Glutamatergic neuron (in vitro differentiated cells): ENCODE measurements at places on chromosomes 6 and 20. TPM values are rescaled to one million over a fixed set of nuclear protein-coding genes. Genes with fewer than 3 reads are reported as not detected.

GRCh38 chr20:20731945-20732296 lies 19.5 kb upstream of the RALGAPA2 start:
- no peak overlapping the region for H3K27ac ChIP-seq
- H3K4me1 ChIP-seq, result no peaks in the 10 kb centered on the region
- H3K27me3 ChIP-seq, result no peaks in the 10 kb centered on the region
- H3K4me3 ChIP-seq, result no peak overlapping the region

DNA sequence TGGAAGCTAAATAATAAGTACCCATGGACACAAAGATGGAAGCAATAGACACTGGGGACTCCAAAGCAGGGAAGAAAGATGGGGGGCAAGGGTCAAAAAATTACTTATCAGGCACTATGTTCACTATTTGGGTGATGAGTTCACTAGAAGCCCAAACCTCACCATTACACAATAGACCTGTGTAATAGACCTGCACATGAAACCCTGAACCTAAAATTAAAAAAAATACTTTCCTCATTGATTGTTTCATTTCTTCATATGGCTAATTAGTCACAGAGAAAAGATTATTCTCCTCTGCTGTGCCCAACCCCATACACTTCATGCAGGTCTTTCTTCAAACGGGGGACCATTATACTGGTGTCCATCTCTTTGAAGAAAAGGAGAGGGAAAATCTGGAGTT lies 213.0 kb upstream of the DTNBP1 start:
- peaks cover 19% of the 10 kb centered on the region for H3K4me1 ChIP-seq
- H3K27me3 ChIP-seq, result peaks cover 8% of the 10 kb centered on the region
- DNase-seq, result no peak
- H3K36me3 ChIP-seq, result no peaks in the 10 kb centered on the region
- no peak overlapping the region for H3K27ac ChIP-seq
- no peak overlapping the region for H3K4me3 ChIP-seq

DNA sequence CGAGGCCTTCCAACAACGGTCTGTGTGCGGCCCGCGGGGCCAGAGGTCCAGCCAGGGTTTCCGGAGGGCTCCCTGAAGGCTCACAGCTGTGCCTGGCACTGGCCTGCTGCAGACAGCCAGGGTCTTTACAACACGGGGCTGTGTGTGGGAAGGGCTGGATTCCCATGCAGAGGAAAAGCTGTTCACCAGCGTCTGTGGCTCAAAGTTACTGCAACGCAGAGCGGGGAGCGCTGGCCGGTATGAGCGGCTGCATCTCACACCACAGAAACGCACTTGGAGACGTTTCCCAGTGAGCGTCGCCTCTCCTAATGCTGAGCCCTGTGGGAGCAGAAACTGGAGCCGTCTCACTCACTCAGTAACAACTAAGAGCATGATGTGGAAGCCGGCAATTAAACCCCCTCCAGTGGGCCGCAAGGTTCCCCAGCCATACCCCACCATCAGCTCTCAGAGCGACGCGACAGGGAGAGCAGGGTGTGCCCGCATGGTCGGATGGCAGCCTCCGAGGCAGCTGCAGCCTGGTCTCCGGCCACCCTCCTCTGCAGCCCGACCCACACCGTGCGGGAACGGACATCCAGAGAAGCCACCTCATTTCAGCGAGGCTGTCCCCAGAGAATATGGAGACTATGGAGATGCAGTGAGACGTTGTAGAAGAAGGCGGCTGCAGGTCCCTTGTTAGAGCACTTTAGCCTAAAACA lies 42.6 kb downstream of the DLL1 start:
- H3K27ac ChIP-seq, result no peak overlapping the region
- H3K27me3 ChIP-seq, result peaks cover 22% of the 10 kb centered on the region
- peaks cover 43% of the 10 kb centered on the region for H3K4me1 ChIP-seq
- DNase-seq, result no peak
- no peaks in the 10 kb centered on the region for H3K36me3 ChIP-seq
- H3K4me3 ChIP-seq, result peak overlapping the region; percentile 46

DNA sequence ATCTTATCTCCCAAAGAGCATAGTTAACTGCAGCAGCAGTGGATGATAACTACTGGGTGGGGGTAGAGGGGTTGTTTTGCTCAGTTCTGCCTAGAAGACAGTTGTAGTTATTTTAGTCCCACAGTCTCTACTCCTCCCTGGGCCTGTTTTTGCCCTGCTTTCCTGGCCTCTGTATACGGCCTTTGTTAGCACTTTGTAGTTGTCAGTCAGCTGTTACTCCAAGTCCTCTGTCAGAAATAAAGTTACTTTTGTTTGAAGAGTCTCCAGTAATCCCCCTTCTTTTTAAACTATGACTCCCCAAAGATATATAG lies 113.9 kb downstream of the SLC16A10 start:
- H3K4me3 ChIP-seq, result no peak overlapping the region
- H3K36me3 ChIP-seq, result no peaks in the 10 kb centered on the region
- no peaks in the 10 kb centered on the region for H3K27me3 ChIP-seq
- no peaks in the 10 kb centered on the region for H3K4me1 ChIP-seq
- H3K27ac ChIP-seq, result no peak overlapping the region

DNA sequence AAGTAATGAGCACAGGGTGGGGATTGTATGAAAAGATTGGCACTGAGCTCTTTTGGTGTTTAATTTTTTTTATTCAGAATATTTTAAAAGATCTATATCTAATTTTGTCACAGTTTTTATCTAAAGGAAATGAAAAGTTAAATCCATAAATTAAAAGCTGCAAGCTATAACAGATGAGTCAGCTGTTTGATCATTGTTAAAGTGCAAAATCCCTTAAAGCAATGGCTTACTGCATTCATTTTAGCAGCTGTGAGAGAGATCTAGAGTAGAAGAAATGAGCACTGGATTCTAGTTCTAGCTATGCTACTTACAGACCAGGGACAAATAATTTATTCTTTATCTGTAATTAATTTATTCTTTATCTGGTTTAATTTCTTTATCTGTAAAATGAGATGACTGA lies 245.9 kb downstream of the CD109 start:
- DNase-seq, result no peak
- H3K4me1 ChIP-seq, result no peaks in the 10 kb centered on the region
- H3K27me3 ChIP-seq, result no peaks in the 10 kb centered on the region
- no peaks in the 10 kb centered on the region for H3K36me3 ChIP-seq
- H3K4me3 ChIP-seq, result no peak overlapping the region

DNA sequence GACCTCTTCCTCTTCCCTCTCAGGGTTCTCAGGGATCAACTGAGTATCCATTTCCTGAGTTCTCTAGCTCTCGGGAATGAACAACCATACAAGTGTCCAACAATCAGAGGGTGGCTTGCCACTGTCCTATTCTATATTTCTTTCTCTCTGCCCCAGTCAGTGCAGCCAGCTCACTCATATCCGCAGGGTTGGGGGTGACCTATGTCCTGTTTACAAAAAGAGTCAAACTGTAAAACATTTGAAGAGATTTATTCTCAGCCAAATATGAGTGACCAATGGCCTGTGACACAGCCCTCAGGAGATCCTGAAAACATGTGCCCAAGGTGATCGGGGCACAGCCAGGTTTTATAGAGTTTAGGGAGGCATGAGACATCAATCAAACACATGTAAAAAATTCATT lies 10.8 kb upstream of the BTN3A2 start:
- H3K4me3 ChIP-seq, result no peak overlapping the region
- H3K27me3 ChIP-seq, result no peaks in the 10 kb centered on the region
- H3K27ac ChIP-seq, result no peak overlapping the region

DNA sequence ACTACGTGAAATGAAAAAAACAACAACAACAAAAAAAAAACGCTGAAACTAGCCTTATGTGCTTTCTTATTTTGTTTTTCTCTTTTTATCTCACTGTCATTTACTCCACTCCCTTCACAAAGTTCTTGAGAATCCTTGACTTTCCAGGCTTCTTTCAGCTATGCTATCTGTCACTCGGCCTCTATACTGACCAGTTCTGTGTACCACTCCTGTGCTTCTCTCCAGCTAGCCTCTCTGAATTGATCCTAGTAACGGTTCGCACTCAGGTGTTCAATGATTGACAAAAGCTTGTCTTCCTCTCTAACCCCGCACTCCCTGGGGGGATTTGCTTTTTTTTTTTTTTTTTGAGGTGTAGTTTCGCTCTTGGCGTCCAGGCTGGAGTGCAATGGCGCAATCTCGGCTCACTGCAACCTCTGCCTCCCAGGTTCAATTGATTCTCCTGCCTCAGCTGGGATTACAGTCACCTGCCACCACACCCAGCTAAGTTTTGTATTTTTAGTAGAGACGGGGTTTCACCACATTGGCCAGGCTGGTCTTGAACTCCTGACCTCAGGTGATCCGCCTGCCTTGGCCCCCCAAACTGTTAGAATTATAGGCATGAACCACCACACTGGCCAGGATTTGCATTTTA lies 31.8 kb downstream of the MLIP start:
- no peaks in the 10 kb centered on the region for H3K4me1 ChIP-seq
- H3K4me3 ChIP-seq, result no peak overlapping the region
- no peaks in the 10 kb centered on the region for H3K27me3 ChIP-seq
- H3K27ac ChIP-seq, result no peak overlapping the region

GRCh38 chr20:41139227-41140093 lies 2.1 kb downstream of the PLCG1 start:
- peak overlapping the region; percentile 99 for H3K4me3 ChIP-seq
- no peak for DNase-seq
- H3K27ac ChIP-seq, result peak overlapping the region; percentile 96
- H3K27me3 ChIP-seq, result peaks cover 22% of the 10 kb centered on the region

DNA sequence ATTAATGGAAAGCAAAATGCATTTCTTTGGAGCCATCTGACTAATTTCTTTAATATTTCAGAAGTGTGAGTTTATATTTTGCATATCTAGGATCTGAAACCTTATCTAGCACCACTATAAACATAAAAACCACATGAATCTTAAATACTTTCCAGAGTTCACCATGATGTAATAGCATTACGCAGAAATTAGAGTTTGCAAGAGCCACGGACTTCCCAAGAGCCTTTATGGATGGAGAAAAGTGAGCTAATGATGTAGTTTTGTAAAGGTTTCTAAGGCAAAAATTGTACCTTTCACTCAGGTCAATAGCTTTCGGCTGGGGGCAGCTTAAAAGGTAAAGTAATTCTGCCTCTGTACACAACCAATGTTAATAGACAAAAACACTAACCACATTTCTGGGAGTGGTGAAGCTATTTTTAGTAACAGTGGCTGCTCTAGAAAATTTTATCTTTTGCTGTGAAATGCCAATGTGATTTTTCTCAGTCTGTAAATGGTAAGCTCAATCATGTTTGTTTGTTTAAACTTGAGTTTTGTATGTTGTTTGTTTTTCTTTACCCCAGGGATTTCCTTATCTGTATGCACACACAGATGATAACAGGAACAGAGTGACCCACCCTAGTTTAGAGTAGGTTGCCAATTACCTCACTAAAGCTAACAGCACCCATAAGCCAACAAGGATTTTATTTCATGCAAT lies 80.5 kb downstream of the FILIP1 start:
- no peaks in the 10 kb centered on the region for H3K4me1 ChIP-seq
- no peak overlapping the region for H3K27ac ChIP-seq
- H3K27me3 ChIP-seq, result no peaks in the 10 kb centered on the region
- DNase-seq, result no peak

- no peak overlapping the region for H3K4me3 ChIP-seq
- peaks cover 26% of the 10 kb centered on the region for H3K4me1 ChIP-seq
- H3K27ac ChIP-seq, result no peak overlapping the region
- peaks cover 4% of the 10 kb centered on the region for H3K36me3 ChIP-seq
- no peaks in the 10 kb centered on the region for H3K27me3 ChIP-seq
Measured at GRCh38 chr20:2130683-2131082, 29.1 kb downstream of the STK35 start.

DNA sequence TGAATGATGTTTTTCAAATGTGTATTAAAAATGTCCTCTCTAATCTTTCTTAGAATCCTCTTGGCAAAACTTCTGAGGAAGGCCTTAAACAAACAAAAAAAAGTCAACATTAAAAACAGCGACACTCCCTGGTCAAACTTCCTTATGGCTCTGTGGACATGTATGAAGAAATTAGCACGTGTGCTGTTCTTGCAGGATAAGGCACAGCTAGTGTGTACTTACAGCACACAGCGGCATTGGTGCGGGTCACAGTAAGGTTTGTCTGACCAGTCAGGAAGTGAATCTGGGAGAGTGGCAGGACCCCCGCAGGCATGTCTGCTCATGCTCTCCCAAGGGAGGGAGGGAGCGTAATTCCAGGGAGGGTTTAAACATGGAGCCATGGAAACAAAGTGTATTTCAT lies 38.8 kb downstream of the SLC22A1 start:
- H3K4me1 ChIP-seq, result peaks cover 10% of the 10 kb centered on the region
- peaks cover 2% of the 10 kb centered on the region for H3K27me3 ChIP-seq
- no peak for DNase-seq
- H3K27ac ChIP-seq, result no peak overlapping the region
- H3K36me3 ChIP-seq, result no peaks in the 10 kb centered on the region
- H3K4me3 ChIP-seq, result no peak overlapping the region

GRCh38 chr6:132084811-132085509 lies 133.8 kb upstream of the CCN2 start:
- peaks cover 3% of the 10 kb centered on the region for H3K4me1 ChIP-seq
- no peaks in the 10 kb centered on the region for H3K27me3 ChIP-seq
- no peak for DNase-seq
- H3K4me3 ChIP-seq, result no peak overlapping the region

GRCh38 chr6:22328474-22328873 lies 31.6 kb upstream of the PRL start:
- no peaks in the 10 kb centered on the region for H3K27me3 ChIP-seq
- H3K36me3 ChIP-seq, result no peaks in the 10 kb centered on the region
- H3K27ac ChIP-seq, result no peak overlapping the region
- H3K4me1 ChIP-seq, result peaks cover 12% of the 10 kb centered on the region

DNA sequence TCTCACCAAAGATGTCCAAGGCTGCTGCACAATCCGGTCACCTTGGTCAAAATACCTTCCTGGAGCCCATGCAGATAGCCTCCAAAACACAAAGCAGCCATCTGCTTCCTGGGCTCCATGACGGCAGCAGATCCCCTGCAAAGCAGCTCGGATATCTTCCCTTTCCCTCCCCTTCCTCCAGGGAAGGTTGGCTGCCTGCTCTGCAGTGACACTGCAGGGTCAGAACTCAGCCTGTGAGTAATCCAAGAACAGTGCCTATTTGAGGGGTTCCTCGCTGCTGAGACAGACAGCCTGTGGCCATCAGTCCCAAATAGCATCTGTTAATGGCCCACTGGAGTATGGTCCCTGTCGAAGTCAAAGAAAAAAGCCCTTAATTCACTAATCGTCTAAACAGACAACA lies 270.8 kb downstream of the PREX1 start:
- H3K4me3 ChIP-seq, result no peak overlapping the region
- peak overlapping the region; percentile 76 for H3K27ac ChIP-seq
- peaks cover 29% of the 10 kb centered on the region for H3K4me1 ChIP-seq

DNA sequence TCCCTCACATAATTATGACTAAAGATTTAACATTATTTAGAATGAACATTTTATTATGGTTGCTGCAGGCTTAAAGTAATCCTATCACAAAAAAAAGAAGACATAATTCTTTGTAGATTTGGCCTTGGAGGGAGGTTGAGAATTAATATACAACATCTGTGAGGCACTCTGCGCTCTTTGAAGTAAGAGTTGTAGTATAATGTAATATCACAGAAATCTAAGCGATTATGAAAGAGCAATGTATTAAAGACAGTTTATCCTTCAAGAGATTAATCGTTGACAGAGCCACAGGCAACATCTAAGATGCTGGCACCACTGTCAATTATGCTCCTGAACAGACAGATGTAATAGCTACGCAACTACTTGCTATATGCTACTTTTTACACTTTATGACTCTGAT lies 946.8 kb downstream of the GRIK2 start:
- H3K4me1 ChIP-seq, result no peaks in the 10 kb centered on the region
- no peaks in the 10 kb centered on the region for H3K27me3 ChIP-seq
- no peaks in the 10 kb centered on the region for H3K36me3 ChIP-seq
- no peak for DNase-seq
- H3K4me3 ChIP-seq, result no peak overlapping the region

The HUS1B gene
- 1.1 TPM for total RNA-seq

The DAAM2 gene
- 0.59 TPM for total RNA-seq

The PROCR gene
- 0.32 TPM for total RNA-seq

The FABP7 gene
- total RNA-seq, result 3.3 TPM

The ABHD12 gene
- 101 TPM for total RNA-seq

The BNIP5 gene
- not detected for total RNA-seq

The ENPP5 gene
- 1.2 TPM for total RNA-seq

The AGER gene
- total RNA-seq, result 13.2 TPM

The MEI4 gene
- total RNA-seq, result 0.86 TPM

The C20orf141 gene
- not detected for total RNA-seq
